ENCODE measurements at places on chromosomes 5 and 9.

GRCh38 chr5:88384886-88385285, 116.2 kb upstream of the TMEM161B start:
- DNase-seq, result no peak

DNA sequence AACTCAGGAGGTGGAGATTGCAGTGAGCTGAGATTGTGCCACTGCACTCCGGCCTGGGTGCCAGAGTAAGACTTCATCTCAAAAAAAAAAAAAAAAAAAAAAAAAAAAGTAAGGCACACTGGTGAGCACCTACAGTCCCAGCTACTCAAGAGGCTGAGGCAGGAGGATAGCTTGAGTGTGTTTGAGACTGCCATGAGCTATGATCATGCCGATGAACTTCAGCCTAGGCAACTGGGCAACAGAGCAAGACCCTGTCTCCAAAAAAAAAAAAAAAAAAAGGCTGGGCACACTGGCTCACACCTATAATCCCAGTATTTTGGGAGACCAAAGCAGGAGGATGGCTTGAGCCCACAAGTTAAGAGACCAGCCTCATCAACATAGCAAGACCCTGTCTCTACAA, 20.3 kb downstream of the UIMC1 start:
- no peak for DNase-seq

DNA sequence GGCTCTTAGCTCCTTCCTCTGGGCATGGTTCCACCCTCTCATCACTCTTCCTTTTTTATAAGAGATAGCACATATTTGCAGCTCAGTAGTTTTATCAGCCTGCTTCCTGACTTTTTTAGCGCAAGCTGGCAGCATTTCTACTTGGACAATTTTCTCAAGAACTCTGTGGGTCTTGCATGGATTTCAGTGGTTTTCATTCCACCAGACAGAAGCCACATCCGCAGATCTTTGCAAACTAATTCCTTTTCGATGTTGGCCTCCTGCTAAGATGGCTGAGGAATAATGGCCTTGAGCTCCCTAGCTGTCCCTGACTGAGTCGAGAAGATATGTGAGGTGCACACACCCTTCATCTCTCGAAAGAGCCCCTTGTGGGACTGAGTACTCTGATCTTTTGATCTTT, 49.5 kb downstream of the GALNT12 start:
- DNase-seq, result no peak

GRCh38 chr9:11257992-11258391, 645.2 kb upstream of the PTPRD start:
- no peak for DNase-seq

- DNase-seq, result no peak
Observed at GRCh38 chr5:24805230-24805629, 160.5 kb upstream of the CDH10 start.

DNA sequence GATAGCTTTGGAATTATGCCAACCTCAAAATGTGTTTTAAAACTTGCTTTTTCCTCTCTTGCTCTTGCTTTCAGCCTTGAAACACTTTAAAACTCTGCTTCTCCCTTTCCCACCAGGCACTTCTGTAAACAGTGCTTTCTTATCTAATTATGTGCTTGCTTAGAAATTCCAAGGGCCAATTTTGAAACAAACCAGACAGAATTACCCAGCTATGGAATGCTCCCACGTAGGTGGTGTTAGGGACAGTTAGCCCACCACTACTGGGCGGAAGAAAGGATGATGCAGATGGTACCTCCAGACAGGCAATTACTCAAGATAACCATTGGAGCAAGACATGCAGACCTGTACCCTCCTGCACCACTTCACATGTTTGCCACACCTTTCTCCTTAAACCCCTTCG, 523.0 kb upstream of the PTPRD start:
- DNase-seq, result no peak

Measured in stimulated activated CD4-positive, alpha-beta T cell treated with anti-CD3 and anti-CD28 coated beads, Interleukin-4, amount 100 ng/mL, for 4 hours (primary cell).